T-helper 17 cell (primary cell): ENCODE measurements at places on chromosomes 2 and 18. TPM values are rescaled to one million over a fixed set of nuclear protein-coding genes. Genes with fewer than 3 reads are reported as not detected.

Gene SCN7A
- total RNA-seq = not detected

Gene PHLPP1
- 9.0 TPM for total RNA-seq

Gene SPATA3
- not detected for total RNA-seq

Gene CGREF1
- not detected for total RNA-seq

Gene VWC2L
- not detected for total RNA-seq

Gene PSMA8
- total RNA-seq = 0.42 TPM

Gene HOXD13
- not detected for total RNA-seq

Gene PCARE
- total RNA-seq = not detected

Gene IL1R1
- total RNA-seq = 16.5 TPM

- DNase-seq = no peak
These were observed 189.4 kb upstream of the GLI2 start for GRCh38 chr2:120546048-120546864.

DNA sequence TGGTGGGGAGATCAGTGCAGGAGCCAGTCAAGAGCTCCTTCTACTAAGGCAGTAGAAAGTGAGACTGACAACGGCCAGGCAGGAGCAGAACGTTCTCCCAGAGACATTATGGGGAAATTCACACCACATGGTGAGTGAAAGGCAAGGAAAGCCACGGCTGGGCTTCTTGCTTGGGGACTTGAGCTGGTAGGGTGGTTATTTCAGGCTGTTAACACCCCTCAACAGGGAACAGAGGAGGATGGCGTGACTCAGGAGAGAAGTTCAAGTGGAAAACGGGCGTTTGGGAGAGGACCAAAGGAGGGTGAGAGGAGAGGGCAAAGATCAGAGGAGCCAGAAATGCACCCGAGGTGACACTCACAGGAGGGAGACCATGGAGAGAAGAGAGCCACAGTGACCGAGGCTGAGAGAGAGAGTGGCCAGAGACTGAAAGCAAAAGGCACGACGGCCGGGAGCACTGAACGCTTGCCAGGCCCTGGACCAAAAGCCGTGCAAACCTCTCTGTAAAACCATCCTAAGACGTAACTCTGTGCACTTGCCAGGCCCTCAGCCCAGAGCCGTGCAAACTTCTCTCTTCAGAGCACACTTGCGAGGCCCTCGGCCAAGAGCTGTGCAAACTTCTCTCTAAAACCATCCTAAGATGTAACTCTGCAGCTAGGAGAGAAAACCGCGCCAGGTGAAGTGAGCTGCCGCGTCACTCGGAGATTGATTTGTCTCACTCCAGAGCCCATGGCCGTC is 7.7 kb downstream of the TPO start:
- DNase-seq = no peak

- no peak for DNase-seq
These were observed 580.5 kb upstream of the NRXN1 start for GRCh38 chr2:51612387-51612786.

- DNase-seq = no peak
These were observed 318.1 kb upstream of the EPAS1 start for GRCh38 chr2:45979065-45979464.

- DNase-seq = no peak
These were observed 57.4 kb downstream of the ADI1 start for GRCh38 chr2:3461801-3462492.

DNA sequence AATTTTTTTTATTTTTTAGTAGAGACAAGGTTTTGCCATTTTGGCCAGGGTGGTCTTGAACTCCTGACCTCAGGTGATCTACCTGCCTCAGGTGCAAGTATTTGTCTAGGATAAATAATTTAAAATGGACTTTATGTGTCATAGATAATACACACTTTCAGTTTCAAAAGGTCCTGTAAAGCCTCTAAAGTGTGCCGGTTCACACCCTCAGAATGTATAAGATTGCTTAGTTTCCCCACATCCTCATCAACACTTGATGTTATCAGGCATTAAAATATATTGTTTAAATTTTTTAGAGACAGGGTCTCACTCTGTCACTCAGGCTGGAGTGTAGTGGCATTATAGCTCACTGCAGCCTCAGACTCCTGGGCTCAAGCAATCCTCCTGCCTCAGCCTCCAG is 170.5 kb downstream of the ANKRD44 start:
- DNase-seq = no peak

- no peak for DNase-seq
These were observed 247.3 kb upstream of the SP5 start for GRCh38 chr2:170467568-170468422.

- no peak for DNase-seq
These were observed 759.7 kb upstream of the CDH7 start for GRCh38 chr18:64991102-64991501.

GRCh38 chr18:10164271-10165071 is 250.7 kb downstream of the VAPA start:
- DNase-seq = no peak

DNA sequence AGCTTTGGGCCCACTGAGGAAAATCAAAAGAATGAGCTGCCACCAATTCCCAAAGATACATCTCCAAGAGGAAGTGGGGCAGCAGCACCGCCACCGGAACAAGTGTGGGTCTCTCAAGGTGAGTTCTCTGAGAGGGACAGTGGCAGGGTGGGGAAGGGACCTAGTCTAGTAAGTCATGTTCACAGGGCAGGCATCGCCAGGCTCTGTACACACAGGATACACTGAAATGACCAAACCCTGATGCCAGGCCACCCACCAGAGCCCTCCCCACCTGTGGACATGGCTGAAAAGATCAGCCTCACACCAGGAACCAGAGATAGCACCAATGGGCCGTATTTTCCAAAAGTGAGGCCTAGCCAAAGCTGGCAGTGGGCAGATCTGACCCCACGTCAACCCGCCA is 108.2 kb upstream of the SMAD2 start:
- no peak for DNase-seq

GRCh38 chr2:236574424-236575145 is 5.0 kb downstream of the ACKR3 start:
- DNase-seq = no peak

DNA sequence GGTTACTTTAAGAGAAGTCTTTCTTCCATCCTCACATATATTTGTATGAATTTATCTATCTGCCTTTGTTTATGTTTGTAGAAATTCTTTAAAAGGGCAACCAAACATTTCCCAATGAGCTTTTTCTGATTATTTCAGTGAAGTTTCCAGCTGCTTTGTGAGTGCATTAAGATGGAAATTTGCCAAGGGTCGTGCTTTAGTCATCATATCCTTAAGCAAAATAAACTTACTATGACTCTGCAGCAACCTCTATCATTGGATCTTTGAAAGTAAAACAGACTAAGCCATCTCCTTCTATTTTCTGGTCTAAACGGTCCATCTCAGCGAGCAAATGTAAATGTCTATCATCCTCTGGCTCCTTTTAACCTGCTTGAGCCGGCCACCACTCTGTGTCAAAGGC is 489.3 kb downstream of the SOX11 start:
- DNase-seq = no peak

GRCh38 chr2:183283209-183283608 is 159.0 kb downstream of the NUP35 start:
- no peak for DNase-seq

GRCh38 chr2:134839649-134840048 is 1.2 kb downstream of the ACMSD start:
- DNase-seq = no peak

DNA sequence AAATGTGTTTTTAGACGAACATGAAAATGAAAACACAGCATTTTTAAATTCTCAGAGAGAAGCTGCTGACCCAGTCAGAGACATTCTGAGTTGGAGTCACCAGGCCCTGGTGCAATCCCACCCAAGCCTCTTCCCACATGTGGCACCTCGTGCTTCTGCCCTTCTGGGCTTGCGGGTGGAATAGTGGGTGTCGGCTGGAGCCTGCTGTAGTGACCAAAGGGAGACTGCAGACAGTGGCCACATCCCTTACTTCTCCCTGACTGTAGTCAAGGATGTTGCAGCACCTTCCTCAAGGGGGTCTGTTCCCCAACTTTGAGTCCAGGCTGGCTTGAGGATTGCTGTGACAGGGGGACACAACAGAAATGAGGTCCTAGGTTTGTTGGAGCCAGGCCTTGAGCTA is 104.4 kb upstream of the GLI2 start:
- DNase-seq = no peak

DNA sequence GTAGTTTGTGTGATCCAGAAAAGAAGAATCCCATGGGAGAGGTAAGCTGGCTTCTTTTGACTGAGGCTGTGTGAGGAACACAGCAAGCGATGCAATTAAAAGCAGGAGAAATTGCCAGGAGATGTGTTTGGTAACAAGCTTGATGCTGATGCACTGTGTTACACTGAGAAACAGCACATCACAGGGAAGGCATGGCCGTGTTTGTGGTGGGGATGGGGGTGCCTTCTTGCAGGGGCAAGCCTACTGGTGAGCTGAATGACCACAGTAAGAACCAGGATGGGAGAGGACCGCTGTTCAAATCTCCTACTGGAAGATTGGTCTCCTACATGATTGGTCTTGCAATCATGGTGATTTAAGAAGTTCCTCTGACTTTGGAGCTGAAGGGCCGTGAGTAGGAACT is 477.7 kb upstream of the HS6ST1 start:
- no peak for DNase-seq

DNA sequence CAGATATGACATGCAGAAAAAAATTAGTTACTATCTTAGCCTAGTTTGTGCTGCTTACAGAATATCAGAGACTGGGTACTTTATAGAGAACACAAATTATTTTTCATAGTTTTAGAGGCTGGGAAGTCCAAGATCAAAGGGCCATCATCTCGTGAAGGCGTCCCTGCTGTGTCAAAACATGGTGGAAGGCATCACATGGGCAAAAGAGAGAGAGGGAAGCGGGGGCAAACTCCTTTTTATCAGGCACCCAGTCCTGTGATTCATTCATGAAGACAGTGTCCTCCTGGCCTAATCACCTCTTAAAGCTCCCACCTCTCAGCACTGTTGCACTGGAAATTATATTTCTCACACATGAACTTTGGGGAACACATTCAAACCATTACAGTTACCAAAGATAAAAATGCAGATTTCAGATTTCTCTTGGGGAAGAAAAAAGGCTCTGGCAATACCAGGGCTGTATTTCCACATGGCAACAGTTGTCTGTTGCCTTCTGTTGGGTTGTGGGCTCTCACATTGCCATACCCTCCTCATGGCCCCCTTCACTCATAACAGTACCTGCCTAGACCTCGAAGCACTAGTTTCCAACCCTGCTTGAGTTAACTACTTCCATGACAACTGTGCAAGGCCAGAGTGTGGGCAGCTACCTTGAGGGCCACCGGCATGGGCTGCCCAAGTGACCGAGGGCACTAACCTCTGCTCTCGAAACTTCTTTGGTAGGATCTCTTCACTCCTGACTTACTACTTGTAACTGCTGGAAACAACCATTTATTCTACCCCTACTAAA is 2.7 kb upstream of the ACTR3 start:
- DNase-seq = no peak
